ENCODE measurements at places on chromosomes 2 and 18.

DNA sequence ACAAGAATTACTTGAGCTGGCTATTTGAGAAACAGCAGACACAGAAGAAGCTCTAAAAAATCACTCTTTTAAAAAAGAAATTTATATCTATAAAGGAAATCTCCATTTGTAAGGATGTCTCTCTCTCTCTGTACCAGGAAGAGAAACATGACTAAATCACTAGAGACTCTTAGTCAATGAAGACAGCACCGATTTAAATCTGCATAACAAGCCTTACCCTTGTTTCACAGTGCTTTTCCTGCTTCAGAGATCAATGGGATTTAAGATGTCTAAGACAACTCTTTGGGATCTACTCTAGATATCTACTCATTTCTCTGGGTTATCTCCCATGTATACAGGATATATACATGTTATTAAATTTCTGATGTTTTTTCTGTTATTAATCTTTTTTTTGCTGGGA lies 359.2 kb upstream of the RND3 start:
- no peak overlapping the region for H3K27ac ChIP-seq
- DNase-seq: no peak
- H3K36me3 ChIP-seq: no peaks in the 10 kb centered on the region
- no peak overlapping the region for H3K4me3 ChIP-seq
- H3K4me1 ChIP-seq: no peaks in the 10 kb centered on the region
- no peaks in the 10 kb centered on the region for H3K27me3 ChIP-seq

DNA sequence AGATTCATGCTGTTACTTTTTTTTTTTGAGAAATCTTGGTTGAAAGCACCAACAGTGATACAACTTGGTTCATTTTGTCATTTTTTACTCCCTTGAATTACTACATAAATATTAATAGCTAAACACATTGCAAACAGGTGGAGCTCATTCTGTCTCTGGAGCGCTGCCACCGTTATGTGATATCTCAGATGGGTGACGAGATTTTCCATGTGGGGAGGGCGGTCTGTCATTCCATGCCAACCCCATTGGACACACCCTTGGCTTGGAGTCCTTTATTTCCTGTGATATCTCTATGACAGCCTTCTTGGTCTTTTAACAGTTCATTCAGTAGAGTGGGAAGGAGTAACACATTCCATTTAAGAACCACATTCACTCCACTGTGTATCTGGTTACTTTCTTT lies 794.8 kb downstream of the SATB2 start:
- DNase-seq: no peak
- H3K4me3 ChIP-seq: no peak overlapping the region
- no peaks in the 10 kb centered on the region for H3K36me3 ChIP-seq

DNA sequence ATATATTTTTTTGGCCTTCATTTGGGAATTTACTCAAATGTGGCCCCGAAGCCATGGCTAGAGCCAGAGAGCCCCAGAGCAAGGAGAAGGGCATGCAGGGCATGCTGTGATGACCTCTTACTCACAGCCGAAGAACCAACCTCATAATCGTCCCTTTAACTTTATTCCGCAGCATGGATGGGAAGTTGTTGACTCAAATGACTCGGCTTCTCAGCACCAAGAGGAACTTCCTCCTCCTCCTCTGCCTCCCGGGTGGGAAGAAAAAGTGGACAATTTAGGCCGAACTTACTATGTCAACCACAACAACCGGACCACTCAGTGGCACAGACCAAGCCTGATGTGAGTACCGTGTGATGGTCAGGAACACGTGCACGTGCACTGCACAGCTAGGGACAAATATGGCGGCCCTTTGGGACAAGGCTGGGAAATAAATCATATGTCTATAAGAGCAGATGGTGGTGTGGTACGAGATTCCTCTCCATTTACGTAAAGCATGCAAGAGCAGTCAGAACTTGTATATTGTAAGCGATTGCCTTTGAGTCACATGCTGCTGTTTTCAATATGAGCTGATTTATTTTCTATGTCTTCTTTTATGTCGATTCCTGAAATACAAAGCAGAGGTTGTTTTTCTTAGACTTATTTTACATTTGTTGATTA lies 280.9 kb downstream of the NEDD4L start:
- H3K27ac ChIP-seq: no peak overlapping the region
- DNase-seq: no peak
- H3K36me3 ChIP-seq: no peaks in the 10 kb centered on the region
- H3K27me3 ChIP-seq: no peaks in the 10 kb centered on the region
- no peaks in the 10 kb centered on the region for H3K4me1 ChIP-seq

DNA sequence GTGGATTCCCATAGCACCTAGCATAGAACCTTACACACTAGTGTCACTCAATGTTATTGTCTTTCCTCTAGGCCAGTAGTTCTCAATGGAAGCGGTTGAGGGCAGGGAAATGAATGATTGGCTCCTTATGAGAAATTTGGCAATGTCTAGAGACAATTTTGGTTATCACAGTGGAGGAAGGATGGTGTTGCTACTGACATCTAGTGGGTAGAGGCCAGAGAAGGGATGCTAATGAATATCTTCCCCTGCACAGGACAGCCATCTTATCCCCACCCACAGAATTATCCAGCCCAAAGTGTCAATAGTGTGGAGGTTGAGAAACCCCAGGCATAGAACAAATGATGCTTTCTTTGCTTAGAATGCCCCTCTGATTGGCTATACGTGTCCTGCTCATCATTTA lies 15.8 kb downstream of the C18orf63 start:
- no peak for DNase-seq
- H3K4me1 ChIP-seq: peaks cover 7% of the 10 kb centered on the region
- no peaks in the 10 kb centered on the region for H3K36me3 ChIP-seq
- H3K27me3 ChIP-seq: no peaks in the 10 kb centered on the region
- H3K27ac ChIP-seq: no peak overlapping the region
- no peak overlapping the region for H3K4me3 ChIP-seq

DNA sequence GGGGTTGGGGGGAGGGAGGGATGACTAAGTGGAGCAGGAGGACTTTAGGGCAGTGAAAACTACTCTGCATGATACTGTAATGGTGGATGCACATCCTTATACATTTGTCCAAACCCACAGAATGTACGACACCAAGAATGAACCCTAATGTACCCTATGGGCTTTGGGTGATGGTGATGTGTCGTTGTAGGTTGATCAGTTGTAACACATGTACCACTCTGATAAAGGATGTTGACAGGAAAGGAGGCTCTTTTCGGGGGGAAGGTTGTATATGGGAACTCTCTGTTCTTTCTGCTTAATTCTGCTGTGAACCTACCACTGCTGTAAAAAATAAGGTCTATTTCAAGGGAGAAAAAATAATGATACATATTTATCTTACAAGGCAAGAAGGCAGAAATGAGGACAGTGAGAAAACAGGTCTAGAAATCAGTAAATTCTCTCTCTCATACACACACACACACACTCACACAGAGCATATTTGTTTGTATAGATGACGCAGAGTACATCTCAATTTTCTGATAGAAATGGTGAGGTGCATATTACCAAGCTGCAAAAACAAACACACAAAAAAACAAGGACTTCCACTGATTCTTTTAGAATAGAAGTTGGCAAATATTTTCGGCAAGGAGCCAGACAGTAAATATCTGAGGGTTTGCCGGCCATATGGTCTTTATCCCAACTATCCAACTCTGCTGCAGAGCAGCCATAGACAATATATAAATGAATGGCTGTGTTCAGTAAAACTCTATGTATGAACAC lies 20.2 kb downstream of the FAM124B start:
- no peaks in the 10 kb centered on the region for H3K36me3 ChIP-seq
- H3K4me1 ChIP-seq: peaks cover 12% of the 10 kb centered on the region
- H3K4me3 ChIP-seq: no peak overlapping the region
- no peak overlapping the region for H3K27ac ChIP-seq

Measured in tibial artery (tissue), 4 donors.